ENCODE measurements at places on chromosomes 13 and 19. TPM values are rescaled to one million over a fixed set of nuclear protein-coding genes. Genes with fewer than 3 reads are reported as not detected.
A peak's percentile ranks its signal among the peaks of the same experiment; 100 is the strongest.

The SIGLEC5 gene
- 0.22 TPM for polyA plus RNA-seq

- no peak for DNase-seq
Measured at GRCh38 chr13:95159458-95159857, 141.8 kb downstream of the ABCC4 start.

GRCh38 chr13:94780421-94780820 is 68.1 kb upstream of the SOX21 start:
- DNase-seq: no peak

The ZIM2 gene
- 6.5 TPM for polyA plus RNA-seq

- no peak for DNase-seq
Measured at GRCh38 chr13:34419755-34420154, 522.3 kb upstream of the NBEA start.

DNA sequence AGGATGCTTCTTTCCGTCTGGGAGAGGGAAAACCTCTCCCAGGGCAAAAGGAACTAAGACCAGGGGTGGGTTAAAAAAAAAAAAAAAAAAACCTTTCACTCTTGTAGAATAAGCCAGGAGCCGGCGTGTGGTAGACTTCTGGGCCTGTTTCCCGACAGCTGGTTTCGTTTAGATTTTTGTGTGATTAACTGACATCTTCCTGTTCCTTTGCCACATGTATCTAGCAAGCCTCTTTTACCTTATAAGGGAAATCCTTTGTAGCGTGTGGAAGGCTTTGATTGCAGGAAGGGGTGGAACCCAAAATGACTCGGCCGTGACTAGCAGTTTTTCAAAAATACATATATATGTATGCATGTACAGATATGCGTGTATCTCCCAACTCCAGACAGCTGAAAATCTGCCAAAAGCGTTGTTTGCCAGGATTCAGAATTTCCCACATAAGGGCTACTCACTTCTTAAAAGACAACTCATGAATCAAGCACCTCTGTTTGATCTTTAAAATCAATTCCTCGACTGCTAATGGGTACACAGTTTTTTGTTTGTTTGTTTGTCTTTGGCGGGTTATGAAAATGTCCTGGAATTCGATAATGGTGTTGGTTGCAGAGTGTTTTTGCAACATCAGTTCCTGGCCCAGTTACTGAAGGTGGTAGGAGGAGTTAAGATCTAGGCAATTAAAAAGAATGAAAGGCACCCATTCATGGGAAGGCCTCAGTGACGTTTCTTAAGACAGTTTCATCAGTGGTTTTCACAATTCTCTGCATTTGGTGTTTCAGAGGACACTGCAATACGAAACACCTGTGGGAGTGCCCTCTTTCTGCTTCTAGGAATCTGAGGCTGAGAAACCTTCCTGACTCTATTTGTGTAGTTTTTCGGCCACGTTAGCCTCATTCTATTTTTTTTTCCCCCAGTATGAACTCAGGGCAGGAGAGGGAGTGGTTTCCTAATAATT is 2.7 kb downstream of the TPM4 start:
- DNase-seq: peak; percentile 51

DNA sequence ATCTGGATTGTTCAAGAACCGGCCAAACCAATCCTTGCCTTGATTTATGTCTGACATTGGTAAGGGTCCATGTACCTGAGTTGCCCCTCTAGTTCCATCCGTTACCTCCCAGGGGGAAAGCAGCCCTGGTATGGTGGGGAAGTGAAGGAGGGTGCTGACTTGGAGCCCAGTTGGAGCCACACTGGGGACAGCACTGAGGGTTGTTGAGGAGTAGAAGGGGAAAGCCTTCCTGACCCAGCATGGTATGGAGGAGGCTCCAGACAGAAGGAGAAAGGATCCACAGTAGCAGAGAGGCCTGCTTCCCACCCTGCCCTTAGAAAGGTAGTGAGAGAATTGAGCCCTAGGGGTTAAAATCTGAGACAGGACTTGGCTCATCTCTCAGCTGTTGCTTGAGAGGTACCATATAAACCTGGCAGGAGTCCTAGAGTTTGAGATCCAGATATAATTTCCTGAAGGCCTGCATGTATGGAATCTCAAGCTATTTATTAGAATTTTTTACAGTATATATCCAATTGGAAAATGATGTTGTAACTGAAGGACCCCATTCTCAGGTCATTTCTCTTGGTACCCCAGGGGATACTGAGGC is 16.7 kb upstream of the FCGBP start:
- no peak for DNase-seq

The ZNF491 gene
- polyA plus RNA-seq: 9.6 TPM

GRCh38 chr19:18433735-18434398 is 4.1 kb downstream of the ISYNA1 start:
- DNase-seq: no peak

GRCh38 chr13:19998960-19999359 is 40.4 kb downstream of the ZMYM2 start:
- DNase-seq: no peak

- no peak for DNase-seq
Measured at GRCh38 chr13:87666831-87667230, 4.3 kb upstream of the SLITRK5 start.

GRCh38 chr13:91659256-91660075 is 261.0 kb downstream of the GPC5 start:
- DNase-seq: no peak

The RNF113B gene
- polyA plus RNA-seq: not detected

- DNase-seq: no peak
Measured at GRCh38 chr19:7521551-7522071, 813 bp upstream of the MCOLN1 start.

Data from spinal cord (tissue), 10 donors.